ENCODE measurements at places on chromosomes 6 and 20.

DNA sequence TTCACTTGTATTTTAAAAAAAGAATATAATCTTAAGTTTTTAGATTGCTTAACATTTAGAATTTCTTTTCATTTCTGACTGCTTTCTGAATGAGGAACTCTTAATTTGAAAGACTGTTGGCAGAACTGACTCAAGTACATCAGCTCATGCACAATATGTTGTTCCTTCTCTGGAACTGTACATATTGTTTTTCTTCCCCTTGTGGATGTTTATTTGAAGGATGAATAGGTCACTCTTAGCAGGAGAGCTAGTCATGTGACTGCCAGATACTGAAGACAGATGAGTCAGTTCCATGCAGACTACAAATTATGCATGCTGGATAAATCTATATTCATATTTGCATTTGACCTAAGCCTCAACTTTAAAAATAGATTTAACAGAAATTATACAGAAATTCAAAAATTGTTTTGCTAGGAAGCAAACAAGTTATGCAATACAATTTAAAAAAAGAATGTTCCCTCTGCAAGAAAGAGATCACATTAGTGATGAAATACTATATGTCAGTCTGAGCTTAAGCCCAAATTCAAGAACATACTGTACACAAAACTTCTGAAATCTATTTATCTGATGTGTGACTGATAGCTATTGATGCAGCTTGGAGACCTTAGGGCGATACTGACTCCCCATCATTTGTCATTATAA, 1274.9 kb upstream of the GJE1 start:
- no peak for DNase-seq

DNA sequence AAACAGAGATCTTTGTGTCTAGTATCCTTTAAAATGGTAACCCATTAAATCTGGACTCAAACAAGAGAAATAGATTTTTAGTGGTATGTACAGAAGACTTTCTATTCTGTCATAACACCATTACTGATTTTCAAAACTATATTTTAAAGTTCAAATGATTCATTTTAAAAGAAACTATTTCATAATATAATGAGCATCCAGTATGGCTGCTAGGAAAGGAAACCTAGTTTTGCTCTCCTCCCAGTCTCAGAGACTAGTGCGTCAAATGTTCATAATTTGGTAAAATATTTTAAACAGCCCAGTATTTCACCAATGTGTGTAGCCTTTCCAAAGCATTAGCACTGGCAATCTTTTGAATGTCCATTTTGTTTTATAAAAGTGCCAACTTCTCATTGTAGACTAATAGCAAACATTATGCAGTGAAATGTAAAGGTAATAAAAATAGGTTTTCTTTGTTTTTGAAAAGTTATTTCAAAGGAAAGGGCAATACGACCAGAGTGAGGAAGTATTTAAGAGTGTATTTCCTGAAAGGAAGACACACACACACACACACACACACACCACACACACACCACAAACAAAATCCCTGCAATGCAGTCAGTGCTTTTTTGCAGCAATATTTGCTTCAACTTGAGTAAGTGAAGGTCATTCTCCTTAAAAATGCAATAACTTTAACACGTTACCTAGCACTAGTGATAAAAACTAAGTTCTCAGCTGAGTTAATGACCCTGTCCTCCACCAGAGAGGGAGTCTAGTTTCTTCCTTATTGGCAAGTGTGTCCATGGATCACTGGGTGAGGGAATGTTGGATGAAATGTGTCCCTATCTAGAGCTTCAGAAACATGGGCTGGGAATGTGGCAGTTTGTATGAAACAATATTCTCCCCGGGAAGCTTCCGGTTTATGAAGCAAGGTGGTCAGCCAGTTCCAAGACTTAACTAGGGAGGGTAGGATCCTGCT, 4.6 kb downstream of the PPP1R3G start:
- DNase-seq: no peak

DNA sequence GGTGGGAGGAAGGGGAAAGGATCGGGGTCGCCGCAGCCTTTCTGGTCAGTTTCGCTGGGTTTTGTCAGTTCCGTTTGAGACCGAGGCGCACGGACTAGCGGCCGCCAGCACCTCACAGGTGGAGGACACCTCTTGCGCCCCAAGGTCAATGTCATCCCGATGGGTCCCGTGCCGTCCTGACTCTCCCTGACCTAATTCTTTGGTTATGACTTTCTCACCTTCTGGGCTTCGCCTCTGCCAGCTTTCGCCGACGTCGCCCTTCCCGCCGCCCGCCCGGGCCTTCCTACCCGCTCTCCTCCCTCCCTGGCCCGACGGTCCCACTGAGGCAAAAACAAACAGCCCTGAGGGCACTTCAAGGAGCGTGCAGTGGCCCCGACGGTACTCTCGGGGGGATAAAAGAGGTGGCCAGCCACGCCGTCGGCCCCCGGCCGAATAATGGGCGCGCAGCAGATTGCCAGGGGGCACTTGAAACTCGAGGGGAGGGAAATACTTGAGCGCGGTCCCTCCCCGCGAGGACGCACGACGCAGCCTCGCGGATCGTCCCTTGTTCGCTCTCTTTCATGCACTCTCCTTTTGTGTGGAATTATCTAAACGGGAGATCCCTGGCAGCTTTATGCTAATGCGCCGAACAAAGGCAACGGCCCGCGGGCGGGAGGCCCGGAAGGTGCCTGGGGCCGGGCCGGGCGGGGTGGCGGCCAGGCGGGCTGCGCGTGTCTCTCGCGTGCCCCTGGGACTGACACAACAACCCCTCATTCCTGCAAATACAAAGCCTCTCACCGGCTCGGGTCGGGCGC, 3.9 kb upstream of the INSM1 start:
- DNase-seq: no peak

DNA sequence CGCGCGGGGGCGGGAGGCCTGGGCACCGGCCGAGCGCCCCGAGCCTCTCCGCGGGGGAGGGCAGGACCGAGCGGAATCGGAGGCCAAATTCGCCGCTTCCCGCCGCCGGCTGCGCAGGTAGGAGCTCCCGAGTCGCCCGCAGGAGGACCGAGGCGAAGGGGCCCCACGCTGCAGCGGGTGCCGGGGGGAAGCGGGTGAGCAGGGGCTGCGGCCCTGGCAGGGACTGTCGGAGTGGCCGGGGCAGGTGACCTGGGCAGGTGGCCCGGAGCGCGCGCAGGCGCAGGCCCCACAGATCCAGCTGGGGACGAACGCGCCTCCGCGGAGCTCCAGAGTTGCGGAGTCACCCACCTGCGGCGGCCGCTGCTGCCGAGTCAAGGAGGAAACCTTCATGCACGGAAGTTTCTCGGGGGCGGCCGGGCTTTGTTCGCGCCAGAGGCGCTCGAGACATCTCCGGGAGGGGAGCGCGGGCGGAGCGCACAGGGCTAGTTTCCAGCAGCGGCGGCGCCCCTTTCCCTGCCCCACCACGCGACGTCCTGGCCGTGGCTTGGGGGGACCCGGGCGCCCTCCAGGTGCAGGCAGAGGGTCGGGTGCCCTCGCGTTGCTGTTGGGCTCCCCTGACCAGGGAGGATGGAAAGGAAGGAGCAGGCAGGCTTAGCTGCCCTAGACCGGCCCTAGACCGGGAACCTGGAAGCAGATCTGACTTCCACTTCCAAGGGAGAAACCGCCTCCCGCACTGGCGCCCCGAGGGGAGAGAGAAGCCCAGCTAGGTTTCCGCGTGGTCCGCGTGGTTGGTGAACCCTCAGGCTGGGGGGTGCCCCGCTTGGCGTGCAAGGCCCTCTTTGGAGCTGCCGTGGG, 590 bp downstream of the SLCO4A1 start:
- peak; percentile 78 for DNase-seq

DNA sequence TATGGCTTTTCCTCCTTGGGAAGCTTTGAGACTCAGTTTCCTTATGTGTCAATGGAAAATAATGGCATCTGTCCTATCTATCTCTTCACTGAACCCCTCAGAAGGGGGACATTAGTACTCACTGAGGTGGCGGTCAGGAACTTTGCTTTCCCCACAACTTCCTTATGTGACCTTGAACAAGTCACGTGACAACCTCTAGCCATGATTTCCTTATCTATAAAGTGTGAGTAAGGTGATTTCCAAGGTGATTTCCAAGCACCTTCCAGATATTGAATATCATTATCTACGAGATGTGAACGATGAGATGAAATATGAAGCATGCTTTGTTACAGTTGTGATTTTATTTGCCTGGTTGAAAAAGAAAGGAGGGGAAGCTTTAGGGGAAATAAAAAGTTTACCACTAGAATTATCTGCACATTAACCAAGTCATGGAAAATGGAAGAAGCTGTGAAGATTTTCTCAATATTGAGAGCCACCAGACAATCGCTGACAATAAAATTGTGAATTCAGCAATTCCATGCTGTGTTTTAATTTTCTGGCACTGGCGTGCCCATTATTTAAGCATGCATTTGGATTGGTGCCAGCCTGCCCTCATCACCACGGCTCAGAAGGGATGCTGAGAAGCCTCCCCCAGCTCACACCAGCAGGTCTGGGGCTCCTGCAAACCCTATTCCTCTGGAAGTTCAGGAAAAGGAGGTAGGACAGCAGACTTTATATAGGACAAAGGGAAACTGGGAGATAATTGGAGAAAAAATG, 255.3 kb downstream of the CD83 start:
- DNase-seq: no peak

DNA sequence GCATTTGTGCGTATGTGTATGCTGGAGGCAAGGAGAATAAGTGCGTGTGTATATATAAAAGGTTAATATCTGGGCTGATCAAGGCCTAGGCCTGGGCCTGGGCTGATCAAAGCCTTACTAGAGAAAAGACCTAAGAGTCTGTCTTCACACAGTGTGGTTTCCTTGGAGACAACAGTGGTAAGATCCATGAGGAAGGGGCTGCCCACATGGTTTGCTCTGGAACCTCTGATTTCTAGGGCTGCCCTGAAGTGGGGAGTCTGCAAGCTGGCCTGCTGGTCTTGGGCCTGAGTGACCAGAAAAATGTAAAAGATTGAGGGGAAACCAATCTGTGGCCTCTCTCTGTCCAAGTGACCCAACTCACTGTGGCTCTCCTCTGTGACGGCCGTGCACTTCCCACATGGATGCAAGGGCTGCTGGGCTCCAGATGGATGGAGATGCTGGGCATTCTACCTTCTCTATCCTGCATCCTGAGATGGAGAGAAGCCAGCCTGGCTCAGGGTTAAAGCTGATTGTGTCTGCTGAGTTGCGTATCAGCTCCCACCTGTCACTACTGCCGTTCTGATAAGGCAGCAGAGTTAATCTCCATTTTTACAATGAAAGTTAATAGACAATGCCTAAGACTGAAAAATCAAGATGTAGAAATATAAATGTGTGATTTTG, 90.3 kb upstream of the NXT1 start:
- no peak for DNase-seq

DNA sequence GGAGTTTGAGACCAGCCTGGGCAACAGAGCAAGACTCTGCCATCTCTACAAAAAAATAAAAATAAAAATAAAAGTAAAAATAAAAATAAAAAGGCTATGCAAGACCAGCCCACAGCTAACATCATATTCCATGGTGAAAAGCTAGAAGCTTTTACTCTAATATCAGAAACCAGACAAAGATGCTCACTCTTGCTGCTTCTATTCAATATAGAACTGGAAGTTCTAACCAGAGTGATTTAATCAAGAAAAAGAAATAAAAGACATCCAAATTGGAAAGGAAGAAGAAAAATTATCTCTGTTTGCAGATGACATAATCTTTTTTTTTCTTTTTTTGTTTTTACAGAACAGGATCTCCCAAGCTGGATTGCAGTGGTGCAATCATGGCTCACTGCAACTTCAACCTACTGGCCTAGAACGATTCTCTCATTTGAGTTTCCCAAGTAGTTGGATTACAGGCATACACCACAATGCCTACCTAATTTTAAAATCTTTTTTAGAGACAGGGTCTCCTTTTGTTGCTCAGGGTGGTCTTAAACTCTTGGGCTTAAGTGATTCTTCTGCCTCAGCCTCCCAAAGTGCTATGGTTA, 100.7 kb upstream of the JAG1 start:
- no peak for DNase-seq

DNA sequence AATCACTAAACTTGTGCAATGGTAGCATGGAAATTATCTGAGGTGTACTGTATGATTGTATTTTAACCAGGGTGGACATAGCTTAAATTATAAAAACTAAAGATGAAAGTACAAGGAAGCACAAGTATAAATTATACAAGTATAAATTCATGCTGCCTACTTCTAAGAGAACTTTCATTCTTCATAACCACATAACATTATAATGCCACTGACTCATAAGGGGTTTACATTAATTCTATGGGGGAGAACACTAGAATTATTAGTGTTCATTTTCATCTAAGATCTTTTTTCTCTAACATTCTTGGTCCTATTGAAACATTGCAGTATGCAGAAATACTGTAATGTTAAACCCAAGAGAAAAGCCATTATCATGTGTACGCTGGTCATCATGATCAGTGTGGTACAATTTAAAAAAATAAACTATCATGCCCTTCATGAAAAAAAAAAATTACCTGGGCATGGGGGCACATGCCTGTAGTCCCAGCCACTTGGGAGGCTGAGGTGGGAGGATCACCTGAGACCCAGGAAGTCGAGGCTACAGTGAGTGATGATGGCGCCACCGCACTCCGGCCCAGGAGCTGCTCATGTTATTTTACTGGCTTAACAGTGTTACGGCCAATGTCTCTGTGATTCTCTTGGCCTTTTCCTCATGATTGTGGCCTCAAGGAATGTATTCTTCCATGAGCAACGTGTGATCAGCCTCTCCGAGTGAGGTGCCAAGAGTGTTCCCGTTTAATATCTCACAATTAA, 25.9 kb upstream of the AHCY start:
- no peak for DNase-seq

DNA sequence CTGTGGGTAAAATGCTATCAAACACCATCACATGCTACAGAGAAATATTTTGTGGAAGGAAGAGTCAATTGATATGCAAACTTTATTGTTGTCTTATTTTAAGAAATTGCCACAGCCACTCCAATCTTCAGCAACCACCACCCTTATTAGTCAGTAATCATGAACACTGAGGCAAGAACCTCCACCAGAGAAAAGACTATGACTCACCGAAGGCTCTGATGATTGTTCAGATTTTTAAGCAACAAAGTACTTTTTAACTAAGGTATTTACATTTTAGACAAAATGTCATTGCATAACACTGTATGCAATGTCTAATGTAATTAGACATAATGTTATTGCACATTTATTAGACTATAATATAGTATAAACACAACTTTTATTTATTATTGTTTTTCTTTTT, 26.2 kb upstream of the MMP24 start:
- no peak for DNase-seq

GRCh38 chr6:2245103-2245876, at the start of gene GMDS:
Gene GMDS, minus strand, starts transcription at chr6:2245605.
- peak; percentile 90 for DNase-seq

GRCh38 chr20:19706463-19706862, 51.6 kb upstream of the RIN2 start:
- no peak for DNase-seq

DNA sequence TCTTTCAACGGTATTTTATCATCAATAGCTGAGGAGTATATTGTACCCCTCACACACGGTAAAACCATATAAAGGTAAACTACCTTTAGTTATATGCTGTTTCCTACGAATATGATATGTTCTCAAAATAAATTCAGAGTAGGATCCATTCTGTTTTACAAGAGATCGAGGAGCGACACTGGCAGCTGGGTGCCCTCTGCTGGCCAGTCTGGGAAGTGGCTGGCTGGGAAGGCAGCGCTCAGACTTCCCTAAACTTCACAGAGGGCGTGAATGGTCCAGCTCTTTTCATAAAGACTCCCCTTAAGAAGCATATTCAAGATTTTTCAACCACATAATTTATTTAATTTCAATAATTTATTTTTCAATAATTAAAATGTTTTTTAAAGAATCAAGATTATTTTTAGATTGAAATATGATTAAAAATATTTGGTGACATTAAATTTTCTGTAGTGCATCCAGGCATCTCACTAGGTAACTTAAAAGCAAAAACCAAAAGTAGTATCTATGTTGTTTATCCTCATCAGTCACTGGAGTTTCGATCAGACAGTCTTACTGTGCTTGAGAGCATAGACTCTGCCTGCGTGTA, 187.5 kb upstream of the PDE10A start:
- peak; percentile 89 for DNase-seq

All from right cardiac atrium (tissue), 5 donors.